ENCODE measurements at places on chromosomes 5 and 9.

- DNase-seq = no peak
Observed at GRCh38 chr9:101055516-101055915, 27.0 kb downstream of the PLPPR1 start.

- DNase-seq = no peak
Observed at GRCh38 chr5:156186760-156187159, 140.2 kb upstream of the SGCD start.

DNA sequence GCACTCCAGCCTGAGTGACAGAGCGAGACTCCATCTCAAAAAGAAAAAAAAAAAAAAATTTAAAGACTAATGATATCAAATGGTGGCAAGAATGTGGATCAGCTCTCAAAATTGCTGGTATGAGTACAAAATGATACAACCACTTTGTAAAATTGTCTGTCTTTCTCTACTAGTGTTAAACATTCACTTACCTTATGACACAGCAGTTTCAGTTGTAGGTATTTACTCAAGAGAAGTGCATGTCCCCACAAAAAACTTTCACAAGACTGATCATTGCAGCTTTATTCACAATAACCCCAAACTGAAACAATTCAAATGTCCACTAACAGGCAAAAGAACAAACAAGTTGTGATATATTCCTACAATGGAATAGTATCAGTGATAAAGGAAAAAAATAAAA, 14.7 kb upstream of the CETN3 start:
- DNase-seq = no peak

DNA sequence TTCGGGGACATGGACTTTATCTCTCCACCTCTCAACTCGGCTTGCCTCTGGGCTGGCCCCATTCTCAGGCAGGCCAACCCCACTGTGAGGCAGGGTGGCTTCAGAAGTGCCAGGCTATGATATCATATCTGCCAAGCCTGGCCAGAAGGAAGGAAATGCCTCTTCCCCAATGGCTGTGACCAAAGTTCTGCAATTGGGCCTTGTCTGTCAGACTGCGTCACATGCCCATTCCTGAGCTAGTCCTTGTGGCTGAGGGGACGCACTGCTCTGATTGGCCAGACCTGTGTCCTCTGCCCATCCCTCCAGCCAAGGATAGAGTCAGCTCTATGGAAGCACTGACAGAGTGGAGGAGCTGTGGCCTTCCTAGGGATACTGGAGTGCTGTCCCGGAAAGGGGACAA, 11.9 kb downstream of the SMIM23 start:
- no peak for DNase-seq

All from foreskin keratinocyte (primary cell).